ENCODE measurements at places on chromosomes 16 and 17. TPM values are rescaled to one million over a fixed set of nuclear protein-coding genes. Genes with fewer than 3 reads are reported as not detected.

GRCh38 chr16:89491238-89491869 is 993 bp upstream of the ANKRD11 start:
- peaks cover 12% of the 10 kb centered on the region for H3K4me1 ChIP-seq
- peak overlapping the region; percentile 66 for H3K4me3 ChIP-seq
- peak overlapping the region; percentile 69 for H3K27ac ChIP-seq
- H3K27me3 ChIP-seq: no peaks in the 10 kb centered on the region

DNA sequence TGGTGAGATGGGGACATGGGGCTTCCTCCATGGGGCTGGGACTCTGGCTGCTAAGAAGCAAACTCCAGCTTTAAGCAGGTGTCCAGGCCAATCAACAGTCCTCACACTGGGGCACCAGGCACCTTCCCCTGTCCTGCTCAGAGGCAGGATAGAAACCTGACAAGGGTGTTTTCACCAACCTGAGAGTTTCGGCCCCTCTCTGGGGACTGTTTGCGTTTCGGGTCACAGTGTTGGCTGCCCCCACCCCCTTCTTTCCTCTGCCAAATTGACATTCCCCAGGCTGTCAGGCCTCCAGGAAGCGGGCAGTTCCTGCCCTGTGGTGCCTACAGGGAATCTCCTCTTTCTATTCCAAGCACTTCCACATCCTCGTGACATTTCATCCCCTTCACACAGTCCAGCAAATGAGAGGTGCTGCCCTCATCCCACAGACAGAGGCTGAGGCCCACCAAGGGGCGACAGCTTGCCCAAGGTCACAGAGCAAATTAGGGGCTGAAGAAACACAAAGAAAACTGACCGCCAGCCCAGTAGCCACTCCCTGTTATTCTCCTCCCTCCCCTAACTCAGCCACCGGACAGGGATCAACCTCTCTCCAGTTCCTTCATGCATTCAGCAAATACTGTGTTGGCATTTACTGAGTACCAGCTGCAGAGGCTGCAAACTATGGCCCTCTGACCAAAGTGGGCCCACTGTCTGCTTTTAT is 38.0 kb downstream of the MMP15 start:
- no peaks in the 10 kb centered on the region for H3K36me3 ChIP-seq
- peaks cover 2% of the 10 kb centered on the region for H3K27me3 ChIP-seq
- H3K27ac ChIP-seq: no peak overlapping the region
- no peak for DNase-seq

DNA sequence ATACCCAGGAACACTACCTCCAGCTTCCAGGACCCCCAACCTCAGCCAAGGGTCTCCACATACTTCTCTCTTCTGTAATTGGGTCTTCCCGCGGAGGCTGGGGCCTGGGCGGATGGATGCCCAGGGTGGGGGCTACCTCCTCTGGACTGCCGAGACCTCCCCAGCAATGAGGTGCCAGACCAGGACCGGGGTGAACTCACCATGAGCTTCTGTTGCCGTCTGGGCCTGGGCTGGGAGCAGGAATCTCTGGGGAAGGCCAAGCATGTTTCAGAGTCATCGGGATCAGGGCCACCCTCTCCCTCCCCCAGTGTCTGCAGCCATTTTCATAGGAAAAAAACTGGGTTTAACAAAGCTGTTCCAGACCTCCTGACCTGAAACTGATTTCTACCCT is 10.3 kb upstream of the BAHCC1 start:
- H3K4me3 ChIP-seq: no peak overlapping the region
- H3K27ac ChIP-seq: no peak overlapping the region
- peaks cover 9% of the 10 kb centered on the region for H3K4me1 ChIP-seq
- no peak for DNase-seq
- H3K36me3 ChIP-seq: no peaks in the 10 kb centered on the region

GRCh38 chr16:54817940-54818574 is 112.6 kb upstream of the IRX5 start:
- H3K27me3 ChIP-seq: no peaks in the 10 kb centered on the region
- no peak for DNase-seq
- no peak overlapping the region for H3K4me3 ChIP-seq
- H3K27ac ChIP-seq: no peak overlapping the region
- H3K36me3 ChIP-seq: no peaks in the 10 kb centered on the region

GRCh38 chr16:4548124-4548523 is 8.0 kb upstream of the C16orf96 start:
- H3K4me3 ChIP-seq: no peak overlapping the region
- H3K36me3 ChIP-seq: no peaks in the 10 kb centered on the region
- no peaks in the 10 kb centered on the region for H3K4me1 ChIP-seq
- H3K27ac ChIP-seq: no peak overlapping the region

- no peaks in the 10 kb centered on the region for H3K27me3 ChIP-seq
- no peak overlapping the region for H3K4me3 ChIP-seq
- H3K36me3 ChIP-seq: no peaks in the 10 kb centered on the region
- DNase-seq: peak; percentile 11
These were observed 113.8 kb upstream of the PMFBP1 start for GRCh38 chr16:72285728-72286127.

GRCh38 chr17:14871921-14872320 is 393.2 kb downstream of the PMP22 start:
- no peaks in the 10 kb centered on the region for H3K36me3 ChIP-seq
- H3K4me1 ChIP-seq: peaks cover 2% of the 10 kb centered on the region
- H3K27me3 ChIP-seq: no peaks in the 10 kb centered on the region
- DNase-seq: peak; percentile 69

DNA sequence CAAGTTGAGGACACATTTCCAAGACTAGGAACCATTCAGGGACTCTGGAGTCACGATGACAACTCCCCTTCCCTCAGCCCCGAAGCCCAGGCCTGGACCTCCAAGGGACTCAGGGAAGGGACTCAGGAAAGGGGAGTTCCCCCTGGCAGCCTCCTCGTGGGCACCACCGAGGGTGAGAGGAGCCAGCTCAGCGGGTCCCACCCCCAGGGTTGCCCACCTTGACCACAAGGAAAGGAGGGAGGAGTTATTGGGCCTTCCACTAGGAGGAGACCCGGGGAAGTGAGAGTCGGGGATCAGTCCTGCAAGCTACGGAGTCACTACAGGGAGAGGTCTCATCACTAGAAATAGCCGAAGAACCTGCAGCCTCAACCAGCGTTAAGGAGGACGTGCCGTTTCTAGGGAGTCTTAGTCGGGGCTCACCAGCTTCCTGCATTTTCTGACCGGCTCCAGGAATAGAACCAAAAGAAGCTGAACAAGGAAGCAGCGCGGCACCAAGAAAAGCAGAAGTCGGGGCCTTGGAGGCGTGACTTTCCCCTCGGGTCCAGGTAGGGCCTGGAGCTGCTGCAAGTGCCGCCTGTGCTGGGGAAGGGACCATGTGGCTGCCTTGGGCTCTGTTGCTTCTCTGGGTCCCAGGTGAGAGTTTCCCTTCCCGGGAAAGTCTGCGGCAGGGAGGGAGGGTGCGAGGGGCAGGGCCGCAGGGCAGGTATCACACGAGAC is at the start of gene CD300A:
TSS of gene CD300A (plus strand) at position 524 of the 717 bp plus-strand sequence. CDS start at position 594, 70 bp downstream.
- H3K27me3 ChIP-seq: no peaks in the 10 kb centered on the region
- no peak within 1 kb of the TSS for H3K27ac ChIP-seq
- H3K36me3 ChIP-seq: no peaks in the 10 kb centered on the region
- H3K4me1 ChIP-seq: no peaks in the 10 kb centered on the region
- no peak within 1 kb of the TSS for H3K4me3 ChIP-seq

The KCTD19 gene
- total RNA-seq: under 0.01 TPM

The EME1 gene
- 8.9 TPM for total RNA-seq
